ENCODE measurements at places on chromosomes 16 and 17.

DNA sequence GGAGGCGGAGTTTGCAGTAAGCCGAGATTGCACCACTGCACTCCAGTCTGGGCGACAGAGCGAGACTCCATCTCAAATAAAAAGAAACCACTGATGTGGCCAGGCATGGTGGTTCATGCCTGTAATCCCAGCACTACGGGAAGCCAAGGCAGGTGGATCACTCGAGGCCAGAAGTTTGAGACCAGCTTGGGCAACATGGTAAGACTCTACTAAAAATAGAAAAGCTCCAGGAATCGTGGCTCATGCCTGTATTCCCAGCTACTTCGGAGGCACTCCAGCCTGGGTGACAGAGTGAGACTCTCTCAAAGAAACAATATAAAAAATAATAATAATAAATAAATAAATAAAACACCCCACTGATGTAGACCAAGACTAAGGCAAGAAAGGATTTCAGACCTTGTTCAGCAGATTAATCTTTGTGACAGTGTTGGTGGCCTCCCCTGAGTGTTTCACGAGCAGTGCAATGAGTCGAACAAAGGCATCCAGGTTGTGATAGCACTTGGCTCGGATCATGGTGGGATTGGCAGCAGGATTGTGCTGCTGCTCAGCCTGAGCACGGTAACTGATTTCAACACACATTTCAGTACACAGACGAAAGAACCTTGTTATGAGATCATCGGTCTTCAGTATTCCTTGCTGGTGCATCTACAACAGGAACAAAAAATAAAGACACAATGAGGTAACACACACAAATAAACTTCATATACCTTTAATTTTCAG, 18.6 kb downstream of the SETD6 start:
- DNase-seq, result no peak

- no peak for DNase-seq
These were observed 197.4 kb downstream of the ZNF423 start for GRCh38 chr16:49658531-49658930.

DNA sequence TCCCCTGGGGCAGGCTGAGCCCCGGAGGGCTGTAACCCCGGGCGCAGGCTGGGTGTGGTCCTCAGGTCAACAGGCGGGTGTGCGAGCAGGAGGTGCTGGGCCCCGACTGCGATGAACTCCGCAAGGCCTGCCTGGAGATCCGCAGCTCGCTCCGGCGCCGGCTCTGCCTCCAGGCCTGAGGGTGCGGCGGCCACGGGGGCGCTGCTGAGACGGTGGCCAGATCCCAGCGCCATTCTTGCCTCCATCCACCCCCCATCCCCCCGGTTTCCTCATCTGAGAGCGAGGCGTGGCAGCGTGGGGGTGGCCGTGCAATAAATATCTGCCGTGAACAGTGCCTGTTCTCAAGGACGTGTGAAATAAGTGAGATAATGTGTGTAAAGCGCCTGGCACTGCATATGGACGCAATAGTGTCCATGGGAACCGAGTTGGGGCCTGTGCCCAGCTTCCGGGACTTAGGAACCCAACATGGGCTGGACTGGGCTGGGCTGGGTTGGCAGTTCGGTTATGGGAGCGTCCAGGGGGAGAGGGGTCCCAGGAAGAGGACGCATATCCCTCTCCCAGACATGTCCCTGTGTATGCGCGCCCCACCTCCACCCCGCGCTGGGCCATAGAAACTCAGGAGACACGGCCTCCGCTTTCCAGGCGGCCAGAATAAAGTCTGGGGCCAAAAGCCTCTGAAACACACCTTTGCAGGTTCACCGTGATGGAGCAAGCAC, 15.0 kb downstream of the ZNF213 start:
- DNase-seq, result no peak

GRCh38 chr17:42677921-42678781, 1.4 kb upstream of the PLEKHH3 start:
- peak; percentile 55 for DNase-seq

GRCh38 chr17:7191571-7192270, 12.6 kb upstream of the ASGR1 start:
- no peak for DNase-seq

DNA sequence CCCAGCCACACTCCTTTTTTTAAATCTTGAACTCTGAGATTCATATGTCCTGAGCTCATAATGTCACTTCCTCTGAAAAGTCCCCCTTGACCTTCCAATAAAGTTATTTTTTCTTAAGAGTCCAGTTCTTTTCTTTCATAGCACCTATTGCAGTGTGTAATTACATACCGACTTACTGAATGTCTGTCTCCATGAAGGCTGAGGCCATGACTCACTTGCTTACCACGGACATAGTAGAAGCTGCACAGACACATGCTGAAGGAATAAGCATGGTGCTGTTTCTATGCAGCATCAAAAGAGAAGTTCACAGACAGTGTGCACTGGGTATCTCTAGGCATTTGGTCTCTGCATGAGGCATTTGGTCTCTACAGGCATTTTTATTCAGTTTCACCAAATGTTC, 77.2 kb downstream of the C17orf67 start:
- no peak for DNase-seq

DNA sequence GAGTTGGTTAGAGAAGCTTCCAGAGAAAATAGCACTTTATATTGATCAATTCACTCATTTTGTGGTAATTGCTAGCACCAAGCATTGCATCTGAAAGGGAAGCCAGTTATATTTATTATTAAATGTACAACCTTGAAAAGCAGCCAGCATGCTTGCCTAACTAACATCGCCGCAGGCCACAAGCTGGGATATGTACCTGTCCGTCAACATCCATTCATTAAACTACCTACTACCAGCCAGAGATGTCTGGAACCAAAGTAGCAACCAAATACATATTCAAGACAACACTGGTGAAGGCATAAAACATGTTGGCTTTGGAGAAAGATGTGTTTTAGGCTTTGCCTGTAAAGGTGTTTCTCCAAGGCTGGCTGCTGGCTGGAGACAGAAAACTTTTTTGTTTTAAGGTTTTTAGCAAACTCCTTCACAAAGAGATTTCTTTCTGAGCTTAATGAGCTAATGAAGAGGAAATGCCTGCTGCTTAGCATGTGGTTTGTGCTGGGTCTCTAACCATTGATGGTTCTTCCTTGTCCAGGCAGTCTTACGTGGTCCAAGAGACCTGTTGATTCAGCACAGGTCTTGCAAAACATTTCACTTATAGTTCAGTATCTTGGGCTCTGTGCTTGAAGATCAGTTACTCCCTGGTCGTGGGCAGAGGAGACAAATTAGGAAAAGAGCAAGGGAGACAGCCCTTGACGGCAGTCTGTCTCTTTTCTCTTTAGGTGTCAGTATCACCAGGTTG, 3.1 kb downstream of the ITPRIPL2 start:
- no peak for DNase-seq

DNA sequence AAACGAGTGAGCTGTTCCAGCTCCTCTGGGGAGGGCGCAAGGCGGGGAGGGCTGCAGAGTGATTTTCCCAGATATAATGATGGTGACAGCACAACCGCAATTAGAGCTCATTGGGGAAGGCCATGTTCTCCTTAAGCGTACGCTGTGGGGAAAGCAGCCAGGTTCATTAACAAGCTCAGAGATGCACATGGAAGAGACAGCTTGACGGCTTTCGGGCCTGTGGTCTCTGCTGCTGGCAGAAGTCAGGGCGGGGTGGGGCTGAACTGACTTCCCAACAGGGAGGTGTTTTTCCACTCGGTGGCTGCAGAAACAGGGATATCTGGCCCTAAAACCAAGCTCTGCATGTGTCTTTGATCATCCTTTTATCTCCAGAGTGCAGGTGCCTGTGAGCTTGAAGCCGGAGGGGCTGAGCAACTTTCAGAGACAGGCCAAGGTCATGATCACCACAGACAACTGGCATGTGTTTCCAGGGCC, 24.0 kb upstream of the CACNG1 start:
- DNase-seq, result no peak

DNA sequence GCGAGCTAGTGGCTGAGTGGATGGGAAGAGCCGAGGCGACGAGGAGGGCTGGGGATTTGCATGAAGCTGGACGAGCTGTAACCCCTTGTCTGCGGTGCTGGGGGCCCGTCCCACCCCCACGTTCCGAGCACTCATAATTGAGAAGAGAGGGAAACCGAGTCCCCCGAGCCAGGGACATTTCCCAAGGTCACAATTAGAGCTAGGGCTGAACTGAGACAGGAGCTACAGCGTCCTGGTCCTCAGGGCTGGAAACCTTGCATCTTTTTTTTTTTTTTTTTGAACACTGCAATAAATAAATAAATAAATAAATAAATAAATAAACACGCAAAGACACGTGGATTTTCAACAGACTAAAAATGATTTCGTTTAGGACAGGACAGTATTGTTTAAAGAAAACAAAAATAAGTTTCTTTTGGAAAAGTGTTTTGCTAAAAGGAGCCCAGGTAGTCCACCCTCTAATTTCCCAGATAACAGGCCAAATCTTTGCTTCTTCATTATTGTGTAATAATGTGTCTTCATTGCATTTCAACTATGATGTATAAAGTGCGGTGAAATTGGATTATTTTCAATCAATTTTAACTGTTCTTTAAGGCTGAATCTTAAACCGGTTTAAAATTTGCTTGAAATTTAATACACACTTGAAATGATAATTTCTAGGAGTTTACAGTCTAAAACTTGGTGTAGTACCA, 992 bp downstream of the GDPD1 start:
- no peak for DNase-seq

DNA sequence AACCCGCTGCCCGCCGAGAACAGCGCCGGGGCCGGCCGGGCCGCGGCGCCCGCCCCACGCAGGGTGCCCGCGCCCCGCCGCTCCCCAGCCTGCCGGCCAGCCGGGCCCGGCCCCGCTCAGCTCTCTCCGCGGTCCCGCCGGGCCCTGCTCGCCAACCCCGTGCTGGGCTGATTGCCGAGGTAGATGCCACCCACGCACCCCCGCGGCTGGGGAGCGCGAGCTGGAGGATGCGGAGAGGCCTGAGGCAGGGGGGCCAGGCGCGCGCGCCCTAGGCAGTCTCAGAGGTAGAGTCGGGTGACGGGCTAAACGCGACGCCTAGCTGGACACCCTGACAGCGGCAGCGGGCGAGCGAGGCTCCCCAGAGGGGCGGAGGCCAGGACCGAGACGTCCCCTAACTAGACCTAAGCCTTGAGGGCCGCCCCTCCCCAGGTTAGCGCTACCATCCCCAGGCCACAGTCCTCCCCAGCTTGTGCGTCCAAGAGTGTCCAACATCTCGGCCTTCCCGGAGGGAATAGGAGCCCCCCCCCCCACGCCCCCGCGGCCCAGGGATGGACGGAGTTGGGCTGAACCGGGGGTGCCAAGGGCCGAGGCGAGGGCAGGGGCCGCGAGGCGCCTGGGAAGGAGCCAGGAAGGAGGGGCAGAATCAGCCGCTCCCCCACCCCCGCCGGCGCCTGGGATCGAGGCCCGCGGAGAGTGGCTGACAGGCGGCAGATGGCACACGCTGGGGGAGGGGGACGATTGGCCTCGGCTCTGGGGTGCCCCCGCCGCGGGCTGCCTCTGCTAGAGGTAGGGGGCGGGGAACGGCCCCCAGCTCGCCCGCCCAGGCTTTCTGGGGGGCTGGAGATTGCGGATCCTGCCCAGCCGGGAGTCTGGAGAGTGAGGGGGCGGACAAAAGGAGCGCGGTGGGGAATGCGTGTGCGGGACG, 2.5 kb upstream of the ZNF423 start:
- no peak for DNase-seq
